ENCODE measurements at places on chromosomes 2 and 18.

DNA sequence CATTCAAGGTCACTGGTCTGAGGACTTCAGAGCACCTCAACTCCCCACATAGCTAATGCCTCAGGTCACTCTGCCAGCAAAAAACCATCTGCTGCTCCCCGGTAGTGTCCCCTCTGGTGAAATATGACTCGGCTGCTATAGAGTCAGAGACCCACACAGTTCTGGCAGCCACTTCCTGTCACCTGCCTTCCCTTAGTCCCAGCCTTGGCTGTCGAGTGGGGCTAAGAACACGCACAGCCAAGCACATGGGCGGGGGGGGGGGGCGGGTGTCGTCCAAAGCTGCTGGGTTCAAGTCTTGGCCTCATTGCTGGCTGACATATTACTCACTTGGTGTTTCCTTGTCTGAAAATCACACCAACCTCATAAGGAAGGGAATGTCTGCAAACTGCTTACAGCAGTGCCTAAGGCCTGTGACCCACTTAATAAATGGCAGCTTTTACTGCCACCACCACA is 37.5 kb downstream of the POLR1A start:
- DNase-seq, result no peak

DNA sequence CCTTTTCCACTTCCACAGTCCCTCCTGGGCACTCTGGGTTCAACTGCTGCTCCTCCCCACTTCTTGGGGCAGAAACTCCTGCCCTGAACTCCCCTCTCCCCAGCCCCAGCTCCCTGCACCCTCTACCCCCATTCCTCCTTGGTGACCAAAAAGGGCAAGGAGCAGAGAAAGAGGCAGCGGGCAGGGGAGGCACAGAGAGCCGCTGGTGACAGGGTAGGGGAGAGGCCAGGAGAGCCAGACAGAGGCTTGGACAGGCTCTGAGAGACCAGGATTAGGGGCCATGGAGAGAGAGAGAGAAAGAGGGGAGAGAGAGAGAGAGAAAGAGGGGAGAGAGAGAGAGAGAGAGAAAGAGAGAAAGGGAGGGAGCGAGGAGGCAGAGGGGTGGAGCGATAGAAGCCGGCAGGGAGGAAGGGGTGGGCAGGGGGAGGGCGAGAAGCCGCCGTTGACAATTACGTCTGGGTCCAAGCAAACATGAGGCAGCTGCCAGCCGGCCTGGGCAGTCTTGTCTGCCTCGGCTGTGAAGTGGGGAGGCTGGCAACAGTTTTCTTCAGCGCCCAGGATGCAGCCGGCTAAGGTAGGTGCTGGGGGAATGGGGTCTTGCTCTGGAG is at the start of gene KCNIP3:
TSS of gene KCNIP3 (plus strand) at position 468 of the 608 bp plus-strand sequence. CDS start at position 560, 92 bp downstream.
- no peak for DNase-seq

DNA sequence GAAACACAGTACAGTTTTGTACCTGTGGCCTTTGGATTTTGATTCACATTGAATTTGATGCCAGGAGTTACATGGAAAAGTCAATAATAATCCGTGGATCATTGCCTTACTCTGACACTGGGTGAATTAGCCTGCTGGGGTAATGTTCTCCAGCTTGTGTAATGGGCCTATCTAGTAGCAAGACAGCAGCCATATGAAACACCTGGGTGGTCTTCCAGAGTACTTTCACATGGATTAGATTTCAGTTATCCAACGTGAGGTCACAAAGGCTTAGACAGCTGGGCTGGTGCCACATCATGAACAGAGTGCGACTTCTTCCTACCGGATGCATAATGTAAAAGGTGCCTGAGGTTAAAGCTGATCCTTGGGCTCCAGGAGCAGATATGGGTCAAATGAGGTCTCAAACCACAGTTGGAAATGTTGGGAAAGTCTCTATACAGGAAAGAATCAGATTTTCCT is 486.8 kb downstream of the PARD3B start:
- no peak for DNase-seq

GRCh38 chr2:86788881-86789686 is 1.6 kb downstream of the CD8A start:
- DNase-seq, result no peak

- DNase-seq, result no peak
Measured at GRCh38 chr2:172373766-172374165, 53.6 kb upstream of the ITGA6 start.

DNA sequence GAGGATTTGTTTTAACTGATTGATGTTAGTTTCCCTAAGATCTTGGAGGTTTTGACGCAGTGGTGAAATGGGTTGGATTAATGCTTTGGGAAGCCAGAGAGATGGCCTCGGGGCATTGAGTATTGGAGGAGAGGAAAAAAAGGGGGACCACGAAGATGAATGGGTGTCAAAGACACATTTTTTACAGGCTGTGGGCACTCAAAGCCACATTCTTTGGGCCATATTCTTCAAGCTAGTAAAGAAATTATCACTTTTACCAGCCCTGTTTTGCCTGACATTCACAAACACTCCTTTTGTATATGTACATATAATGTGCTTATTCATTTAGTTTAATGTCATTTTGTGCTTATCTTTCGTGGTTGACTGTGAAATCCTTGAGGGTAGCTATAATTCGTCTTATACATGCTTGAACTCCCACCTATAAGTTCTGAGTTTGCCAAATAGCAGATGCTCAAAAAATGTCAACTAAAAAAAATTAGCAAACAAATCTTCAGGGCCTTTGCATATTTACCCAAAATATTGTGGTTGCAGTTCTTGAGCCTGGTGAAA is 146.3 kb downstream of the ARL6IP6 start:
- no peak for DNase-seq

Measured in stimulated activated CD8-positive, alpha-beta memory T cell treated with anti-CD3 and anti-CD28 coated beads, Interleukin-4, amount 100 ng/mL, for 24 hours (primary cell).